Calu3 (cell line): ENCODE measurements at places on chromosomes 4 and X. TPM values are rescaled to one million over a fixed set of nuclear protein-coding genes. Genes with fewer than 3 reads are reported as not detected.

DNA sequence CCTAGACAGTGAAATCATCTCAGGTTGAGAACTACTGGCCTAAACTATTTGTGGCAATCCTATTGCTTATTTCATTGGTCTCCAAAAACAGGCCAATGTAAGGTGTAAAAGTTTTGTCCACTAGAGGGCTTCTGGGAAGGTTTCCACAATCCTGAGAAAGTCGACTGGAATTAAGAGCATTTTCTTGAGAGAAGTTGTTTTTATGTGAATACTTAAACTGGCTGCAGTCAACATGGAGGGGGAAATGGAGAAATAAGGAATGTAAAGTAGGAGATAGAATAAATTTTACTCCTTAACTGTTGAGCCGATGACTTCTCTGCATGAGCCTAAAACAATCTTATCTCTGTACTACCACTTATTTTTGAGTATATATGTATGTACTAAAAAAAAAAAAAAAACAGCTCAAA lies 11.0 kb upstream of the EIF4E start:
- peaks cover 32% of the 10 kb centered on the region for H3K4me1 ChIP-seq
- peaks cover 3% of the 10 kb centered on the region for H3K36me3 ChIP-seq
- DNase-seq: peak; percentile 20
- no peak overlapping the region for H3K27ac ChIP-seq
- no peak overlapping the region for H3K4me3 ChIP-seq

DNA sequence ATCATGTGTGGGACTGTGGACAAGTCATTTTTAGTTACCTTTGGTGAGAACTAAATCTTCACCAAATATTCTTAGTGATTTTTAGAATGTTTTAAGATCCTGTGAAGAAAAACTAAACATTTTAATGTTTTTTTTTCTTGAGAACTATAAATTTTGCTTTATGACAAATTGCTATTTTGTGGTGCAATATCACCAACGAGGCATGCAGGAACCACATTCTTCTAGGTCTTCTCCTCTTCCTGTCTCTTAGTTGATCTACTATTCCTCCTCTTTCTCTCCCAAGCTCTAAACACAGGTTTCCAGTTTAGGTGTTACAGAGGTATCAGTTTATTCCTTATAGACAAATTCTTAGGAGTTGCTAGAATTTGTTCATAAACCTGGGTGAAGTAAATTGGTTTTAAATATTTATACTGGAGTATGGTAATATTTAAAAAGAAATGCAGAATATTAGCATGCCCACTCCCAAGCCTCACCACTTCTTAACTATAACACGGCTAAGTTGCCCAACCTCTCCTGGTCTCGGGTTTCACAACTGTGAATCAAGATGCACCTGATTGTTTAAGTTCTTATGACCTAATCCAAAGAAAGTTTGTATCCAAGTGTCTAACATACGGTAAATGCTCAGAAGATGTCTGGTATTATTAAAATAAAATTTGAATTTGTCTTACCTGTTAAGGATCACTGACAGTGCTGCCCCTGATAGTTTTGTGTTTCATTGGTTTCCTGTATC lies 56.5 kb upstream of the CLNK start:
- H3K36me3 ChIP-seq: no peaks in the 10 kb centered on the region
- H3K27me3 ChIP-seq: no peaks in the 10 kb centered on the region
- H3K27ac ChIP-seq: no peak overlapping the region
- H3K4me1 ChIP-seq: no peaks in the 10 kb centered on the region

- no peaks in the 10 kb centered on the region for H3K36me3 ChIP-seq
- H3K4me3 ChIP-seq: no peak overlapping the region
- DNase-seq: no peak
Observed at GRCh38 chr4:28167411-28167810, 1306.8 kb downstream of the STIM2 start.

- H3K36me3 ChIP-seq: no peaks in the 10 kb centered on the region
- peaks cover 10% of the 10 kb centered on the region for H3K4me1 ChIP-seq
- H3K27me3 ChIP-seq: no peaks in the 10 kb centered on the region
- peak; percentile 65 for DNase-seq
- H3K4me3 ChIP-seq: no peak overlapping the region
- H3K27ac ChIP-seq: no peak overlapping the region
Observed at GRCh38 chr4:124262211-124263179, 450.0 kb downstream of the ANKRD50 start.

Gene CDKL2
- 2.2 and 2.7 TPM in 2 replicates for total RNA-seq

Gene HAUS7
- total RNA-seq: 38.6 and 40.7 TPM in 2 replicates

DNA sequence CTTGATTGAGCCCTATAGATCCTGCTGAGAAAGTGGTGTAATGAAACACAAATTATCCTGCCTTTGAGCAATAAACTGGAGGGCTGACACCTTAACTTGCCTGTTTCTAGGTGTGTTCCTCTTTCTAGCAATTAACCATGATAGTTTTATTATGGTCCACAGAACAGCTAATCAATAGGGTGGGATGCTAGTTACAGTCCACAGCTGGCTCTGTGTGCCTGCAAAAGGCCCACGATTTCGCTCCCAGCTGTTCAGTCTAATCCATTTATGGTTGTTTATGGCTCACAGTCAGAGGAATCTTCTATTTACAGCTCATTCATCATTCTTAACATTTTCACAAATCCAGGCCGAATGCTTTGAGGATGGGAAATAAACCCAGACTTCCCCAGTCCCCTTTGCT lies 674.9 kb downstream of the SMARCA1 start:
- H3K27ac ChIP-seq: no peak overlapping the region
- no peaks in the 10 kb centered on the region for H3K4me1 ChIP-seq
- no peak for DNase-seq
- no peaks in the 10 kb centered on the region for H3K27me3 ChIP-seq
- no peaks in the 10 kb centered on the region for H3K36me3 ChIP-seq

- no peak for DNase-seq
- no peak overlapping the region for H3K4me3 ChIP-seq
- H3K27me3 ChIP-seq: peaks cover 21% of the 10 kb centered on the region
- H3K36me3 ChIP-seq: no peaks in the 10 kb centered on the region
- no peak overlapping the region for H3K27ac ChIP-seq
Observed at GRCh38 chrX:39633293-39633692, 464.5 kb downstream of the BCOR start.

GRCh38 chrX:30308263-30309138 lies 689 bp downstream of the NR0B1 start:
- H3K27ac ChIP-seq: no peak overlapping the region
- no peaks in the 10 kb centered on the region for H3K36me3 ChIP-seq
- no peaks in the 10 kb centered on the region for H3K27me3 ChIP-seq
- DNase-seq: no peak

DNA sequence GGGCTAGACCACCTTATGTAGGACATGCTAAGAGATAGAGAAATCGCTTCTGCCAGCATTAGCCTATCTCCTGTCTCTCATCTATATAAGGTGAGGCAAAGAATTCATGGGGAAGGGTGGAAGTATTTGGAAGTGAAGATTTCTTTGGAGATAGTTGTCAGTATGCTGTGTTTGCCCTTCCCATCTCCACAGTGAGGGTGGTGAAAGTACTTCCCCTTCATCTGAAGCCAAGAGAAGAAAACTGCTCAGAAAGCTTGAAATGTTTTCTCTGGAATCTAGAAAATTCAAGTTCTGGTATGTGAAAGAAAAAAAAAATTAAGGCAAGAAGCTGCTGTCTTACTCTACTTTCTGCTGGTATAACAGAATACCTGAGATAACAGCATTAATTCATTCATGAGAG lies 12.3 kb upstream of the ADH5 start:
- H3K27ac ChIP-seq: no peak overlapping the region
- H3K4me1 ChIP-seq: no peaks in the 10 kb centered on the region
- H3K4me3 ChIP-seq: no peak overlapping the region

GRCh38 chrX:130091980-130092522 lies 18.2 kb downstream of the ELF4 start:
- H3K4me1 ChIP-seq: peaks cover 7% of the 10 kb centered on the region
- H3K4me3 ChIP-seq: no peak overlapping the region
- no peak overlapping the region for H3K27ac ChIP-seq
- H3K36me3 ChIP-seq: peaks cover 10% of the 10 kb centered on the region
- no peak for DNase-seq
- no peaks in the 10 kb centered on the region for H3K27me3 ChIP-seq

Gene CT45A1
- total RNA-seq: not detected in 2 replicates

DNA sequence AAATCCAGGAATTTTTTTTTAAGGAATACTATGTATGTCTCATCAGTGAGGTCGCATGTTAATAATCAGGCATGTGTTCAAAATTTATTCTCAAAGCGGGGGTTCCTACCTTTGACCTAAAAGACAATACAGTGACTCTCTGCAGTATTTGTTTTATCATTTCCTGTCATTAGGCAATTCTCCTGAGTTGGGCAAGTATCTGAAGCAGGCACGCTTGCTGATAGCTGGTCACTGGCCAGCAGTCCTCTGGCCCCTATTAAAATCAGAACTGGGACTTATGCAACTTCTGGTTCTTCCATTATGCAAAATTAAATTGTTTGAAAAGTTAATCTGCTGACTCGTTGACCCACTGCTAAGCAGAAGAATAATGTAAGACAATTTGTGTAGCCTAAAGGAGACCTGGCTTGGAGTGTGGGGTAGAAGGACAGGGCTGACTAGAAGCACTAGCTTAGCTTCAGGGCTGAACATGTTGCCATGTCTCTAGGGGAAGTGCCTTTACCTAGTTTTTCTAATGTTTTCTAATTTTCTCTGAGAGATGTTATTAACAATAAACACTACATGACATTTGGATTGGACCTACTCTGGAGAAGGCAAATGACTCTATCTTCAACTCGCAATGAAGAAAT lies 36.0 kb upstream of the GABRA2 start:
- no peaks in the 10 kb centered on the region for H3K4me1 ChIP-seq
- no peaks in the 10 kb centered on the region for H3K27me3 ChIP-seq
- H3K4me3 ChIP-seq: no peak overlapping the region
- H3K36me3 ChIP-seq: no peaks in the 10 kb centered on the region
- H3K27ac ChIP-seq: no peak overlapping the region

DNA sequence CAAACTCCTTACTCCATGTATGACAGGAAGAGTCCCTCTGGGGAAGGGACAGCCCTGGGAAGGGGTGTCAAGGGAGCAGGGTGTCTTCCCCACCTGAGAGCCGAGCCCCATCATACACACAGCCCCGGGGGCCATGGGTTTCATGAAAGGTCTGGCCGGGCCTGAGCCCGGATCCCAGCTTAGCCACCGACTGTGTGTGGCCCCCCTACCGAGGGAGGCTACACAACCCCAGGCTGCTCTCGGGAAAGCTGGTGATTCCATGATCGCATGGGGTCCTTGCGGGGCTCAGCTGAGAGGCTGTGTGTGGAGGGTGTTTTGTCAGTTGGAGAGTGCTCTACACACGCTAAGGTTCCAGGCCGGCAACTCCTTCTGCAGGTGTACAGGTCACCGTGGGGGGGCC lies 55.6 kb downstream of the SORCS2 start:
- H3K36me3 ChIP-seq: no peaks in the 10 kb centered on the region
- H3K4me3 ChIP-seq: no peak overlapping the region
- peaks cover 70% of the 10 kb centered on the region for H3K27me3 ChIP-seq
- H3K27ac ChIP-seq: no peak overlapping the region

DNA sequence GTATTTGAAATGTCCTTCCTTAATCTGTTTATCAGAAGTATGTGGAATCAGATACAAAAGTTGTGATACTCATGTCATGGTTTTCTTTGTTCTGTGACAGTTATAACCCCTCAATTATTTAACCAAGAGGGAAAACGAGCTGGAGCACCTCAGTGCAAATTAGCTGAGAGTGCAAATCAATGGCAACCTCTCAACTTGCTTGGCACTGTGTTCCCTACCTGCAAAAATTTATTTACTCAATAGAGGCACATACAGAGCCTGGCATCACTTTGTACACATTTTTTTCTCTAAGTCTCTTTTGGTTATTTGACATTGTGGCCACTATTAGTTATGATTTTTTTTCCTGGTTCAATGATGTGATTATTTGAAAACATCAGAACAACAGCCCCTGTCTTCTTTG lies 186.2 kb downstream of the STIM2 start:
- no peak overlapping the region for H3K4me3 ChIP-seq
- H3K4me1 ChIP-seq: peaks cover 8% of the 10 kb centered on the region
- no peaks in the 10 kb centered on the region for H3K27me3 ChIP-seq
- no peak for DNase-seq
- H3K36me3 ChIP-seq: no peaks in the 10 kb centered on the region
- H3K27ac ChIP-seq: no peak overlapping the region

DNA sequence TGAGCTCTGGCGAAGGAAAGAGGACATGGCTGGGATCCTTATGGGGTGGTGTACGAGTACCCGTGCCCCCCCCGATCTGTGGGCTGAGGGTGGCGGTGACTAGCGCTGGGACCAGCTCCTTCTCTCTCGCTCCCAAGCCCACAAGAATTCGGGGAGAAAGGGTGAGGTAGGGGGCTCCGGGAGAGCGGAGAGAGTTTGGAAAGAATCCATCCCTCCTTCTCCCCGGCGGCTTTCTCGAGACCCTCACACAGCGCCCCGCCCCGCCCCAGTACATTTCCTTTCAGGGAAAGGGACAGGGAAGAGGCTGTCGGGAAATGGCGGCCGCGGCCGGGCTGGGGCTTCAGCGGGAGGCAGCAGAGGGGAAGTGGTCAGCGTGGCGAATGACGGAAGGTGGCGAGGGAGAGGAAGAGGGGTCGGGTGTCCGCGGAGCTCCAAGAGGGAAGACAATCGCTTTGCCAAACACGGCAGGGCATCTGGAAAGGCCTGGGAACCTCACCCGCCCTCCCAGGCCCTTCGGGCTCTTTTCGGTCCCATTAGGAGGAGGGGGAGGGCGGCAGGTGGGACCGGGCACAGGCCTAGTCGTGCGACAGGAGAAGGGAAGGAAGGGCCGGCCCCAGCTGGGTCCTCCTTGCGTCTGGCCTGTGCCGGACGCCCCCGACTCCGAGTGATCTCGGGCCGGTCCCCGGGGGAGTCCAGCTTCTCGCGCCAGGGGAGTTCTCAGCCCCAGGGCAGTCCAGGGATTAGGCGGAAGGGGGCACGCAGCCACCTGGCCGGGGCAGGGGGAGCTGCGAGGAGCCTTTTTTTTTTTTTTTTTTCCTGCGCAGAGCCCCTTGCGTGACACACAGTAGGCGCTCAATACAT lies 10.2 kb downstream of the HNRNPH2 start:
- peaks cover 21% of the 10 kb centered on the region for H3K27me3 ChIP-seq
- H3K27ac ChIP-seq: peak overlapping the region; percentile 93
- H3K4me3 ChIP-seq: peak overlapping the region; percentile 76
- peaks cover 10% of the 10 kb centered on the region for H3K36me3 ChIP-seq

- no peak overlapping the region for H3K27ac ChIP-seq
- H3K27me3 ChIP-seq: no peaks in the 10 kb centered on the region
- no peak overlapping the region for H3K4me3 ChIP-seq
- no peak for DNase-seq
- H3K4me1 ChIP-seq: no peaks in the 10 kb centered on the region
Observed at GRCh38 chrX:19377799-19378198, 34.1 kb downstream of the PDHA1 start.

- peaks cover 33% of the 10 kb centered on the region for H3K27me3 ChIP-seq
- peak; percentile 30 for DNase-seq
- H3K4me1 ChIP-seq: no peaks in the 10 kb centered on the region
- H3K36me3 ChIP-seq: no peaks in the 10 kb centered on the region
Observed at GRCh38 chrX:49838374-49838773, 9.3 kb downstream of the PAGE4 start.

- no peaks in the 10 kb centered on the region for H3K4me1 ChIP-seq
- H3K36me3 ChIP-seq: no peaks in the 10 kb centered on the region
- H3K27me3 ChIP-seq: no peaks in the 10 kb centered on the region
- H3K27ac ChIP-seq: no peak overlapping the region
- H3K4me3 ChIP-seq: no peak overlapping the region
Observed at GRCh38 chr4:164596318-164596878, 157.5 kb upstream of the SMIM31 start.

GRCh38 chrX:148611993-148612392 lies 111.6 kb downstream of the AFF2 start:
- H3K4me1 ChIP-seq: peaks cover 18% of the 10 kb centered on the region
- H3K27ac ChIP-seq: no peak overlapping the region
- no peak for DNase-seq
- no peak overlapping the region for H3K4me3 ChIP-seq
- H3K27me3 ChIP-seq: no peaks in the 10 kb centered on the region
- H3K36me3 ChIP-seq: no peaks in the 10 kb centered on the region

GRCh38 chr4:120855307-120856001 lies 67.1 kb downstream of the PRDM5 start:
- H3K4me3 ChIP-seq: no peak overlapping the region
- no peaks in the 10 kb centered on the region for H3K36me3 ChIP-seq
- no peak overlapping the region for H3K27ac ChIP-seq
- no peaks in the 10 kb centered on the region for H3K27me3 ChIP-seq
